ENCODE measurements at places on chromosomes 6 and 20.

DNA sequence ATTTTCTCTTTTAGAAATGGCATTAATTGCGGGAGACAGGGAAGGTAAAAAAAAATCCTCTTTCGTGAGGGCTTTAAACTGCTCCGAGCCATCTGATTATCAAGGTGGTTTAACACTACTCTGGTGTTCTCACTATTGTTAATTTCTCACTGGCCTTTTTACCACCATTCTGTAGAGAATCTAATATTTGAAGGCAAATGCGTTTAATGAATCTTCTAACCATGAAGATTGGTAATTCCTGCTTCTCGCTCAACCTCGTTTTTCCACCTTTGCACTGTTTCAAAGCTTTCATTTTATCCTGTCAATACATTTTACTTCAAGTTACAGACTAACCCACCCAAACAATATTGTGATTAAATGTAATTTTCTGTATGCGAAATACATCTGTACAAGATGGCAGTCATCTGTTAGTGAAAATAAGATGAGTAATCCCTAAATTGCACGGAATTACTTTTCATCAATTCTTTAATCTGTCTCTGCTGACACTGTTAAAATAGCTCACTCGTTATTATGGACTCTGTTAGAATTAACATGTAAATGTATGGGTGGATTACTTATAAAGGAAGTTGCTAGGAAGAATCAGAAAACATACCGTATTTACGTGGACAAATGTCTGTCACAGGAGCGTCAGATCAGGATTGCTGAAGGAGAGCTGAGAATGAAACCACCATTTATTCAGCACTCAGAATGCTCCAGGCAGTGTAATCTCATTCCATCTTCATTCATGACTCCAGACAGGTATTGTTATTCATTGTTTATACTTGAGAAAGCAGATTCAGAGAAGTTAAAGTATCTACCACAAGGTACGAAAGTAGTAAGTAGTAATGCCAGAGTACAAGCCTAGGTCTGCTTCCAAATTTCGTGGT is 1.1 kb upstream of the LCA5 start:
- DNase-seq = no peak

DNA sequence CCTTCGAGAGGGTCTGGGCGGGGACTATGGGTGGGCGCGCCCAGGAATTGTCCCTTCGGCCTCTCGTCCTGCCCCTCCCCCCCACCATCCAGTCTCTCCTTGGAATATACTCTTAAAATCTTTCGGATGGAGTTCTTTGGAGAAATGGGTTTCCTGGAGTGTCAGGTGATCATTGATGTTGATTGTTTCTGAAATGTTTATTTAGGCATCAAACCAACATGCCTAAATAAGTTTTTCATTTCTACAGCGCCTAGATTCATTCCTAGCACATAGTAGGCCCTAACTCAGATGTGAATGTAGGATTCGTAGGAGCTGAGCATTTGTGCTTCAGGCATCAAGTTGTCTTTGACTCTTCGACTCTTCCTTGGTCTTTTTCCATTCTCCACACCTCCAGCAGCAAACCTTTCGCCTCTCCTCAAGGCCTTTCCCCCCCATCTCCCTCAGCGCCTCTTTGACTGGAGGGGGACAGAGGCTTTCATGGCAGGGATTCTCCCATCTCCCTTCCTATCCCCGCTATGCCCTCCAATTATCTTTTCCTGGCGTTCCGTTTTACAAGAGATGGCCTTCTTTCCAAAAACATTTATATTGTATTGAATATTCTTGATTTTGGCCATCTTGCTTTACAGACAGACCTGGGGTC is 610 bp downstream of the CASP8AP2 start:
- DNase-seq = no peak

DNA sequence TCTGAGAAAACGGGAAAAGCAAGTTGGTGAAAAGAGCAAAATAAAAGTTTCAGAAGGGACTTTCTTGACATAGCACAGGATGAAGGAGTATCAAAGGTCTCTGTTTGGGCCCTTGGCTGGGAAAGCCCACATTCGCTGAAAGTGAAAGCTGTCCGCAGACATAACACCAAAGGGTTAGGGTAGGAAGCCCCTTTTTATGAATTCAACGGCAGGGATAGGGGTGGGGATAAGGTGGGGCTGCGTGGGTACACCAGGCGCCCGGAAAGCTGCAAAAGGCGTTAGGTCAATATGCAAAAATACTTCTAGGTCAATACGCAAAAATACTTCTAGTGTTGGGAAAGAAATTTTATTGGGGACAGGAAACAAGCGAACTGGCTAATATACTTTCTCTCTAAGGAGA is 135.1 kb downstream of the OR2B2 start:
- DNase-seq = no peak

DNA sequence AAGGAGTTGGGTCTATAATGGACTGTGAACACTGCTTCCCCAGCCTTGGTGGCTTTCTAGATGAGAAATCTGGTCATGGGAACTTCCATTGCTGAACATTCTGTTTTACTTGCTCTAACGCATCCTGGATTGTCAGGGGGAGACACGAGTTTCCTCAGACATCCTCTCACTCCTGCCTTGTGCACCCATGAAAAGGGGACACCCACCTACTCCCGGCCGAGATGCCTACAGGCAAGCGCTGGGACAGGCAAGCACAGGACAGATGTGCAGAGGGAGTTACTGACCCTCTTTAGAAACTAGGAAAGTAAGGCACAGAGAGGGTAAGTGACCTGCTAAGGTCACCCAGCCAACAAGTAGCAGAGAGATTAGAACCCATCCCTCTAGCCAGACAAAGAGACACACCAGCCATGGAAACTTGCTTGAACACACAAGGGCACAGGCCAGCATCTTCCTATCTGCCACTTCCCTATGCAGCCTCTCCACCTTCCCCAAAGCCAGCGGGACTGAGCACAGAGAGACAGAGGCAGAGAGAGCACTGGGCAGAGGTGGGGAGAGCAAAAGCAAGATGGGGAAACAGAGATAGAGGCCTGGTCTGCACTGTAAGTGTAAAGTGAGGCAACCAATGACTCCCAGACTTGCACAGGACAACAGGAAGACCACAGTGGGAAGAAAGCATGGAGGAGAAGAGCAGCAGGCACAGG is 845 bp upstream of the SFTA2 start:
- DNase-seq = no peak

GRCh38 chr6:132490478-132491204 is 22.3 kb downstream of the STX7 start:
- no peak for DNase-seq
